ENCODE measurements at places on chromosomes 4 and X.

- no peak for DNase-seq
These were observed 62.7 kb downstream of the TRIM2 start for GRCh38 chr4:153266988-153267387.

DNA sequence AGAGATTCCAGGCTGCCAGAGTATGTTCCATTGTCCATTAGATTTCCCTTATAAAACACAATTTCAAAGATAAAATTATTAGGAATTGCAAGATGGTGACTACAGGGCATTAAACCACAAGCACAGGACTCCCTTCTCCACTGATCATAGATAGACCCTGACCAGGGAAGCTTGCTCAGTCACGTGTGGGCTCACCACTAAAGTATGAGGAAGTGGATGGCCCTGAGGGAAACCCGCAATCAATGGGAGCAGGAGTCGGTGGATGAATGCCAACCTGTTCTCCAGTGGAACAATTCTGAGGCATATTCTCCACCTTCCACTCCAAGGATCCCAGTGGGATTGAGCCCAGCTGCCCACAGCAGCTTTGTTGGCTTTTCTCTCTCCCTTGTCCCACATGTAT lies 515.7 kb downstream of the BCOR start:
- no peak for DNase-seq

- DNase-seq: no peak
These were observed 62.0 kb downstream of the AWAT2 start for GRCh38 chrX:69987691-69988090.

DNA sequence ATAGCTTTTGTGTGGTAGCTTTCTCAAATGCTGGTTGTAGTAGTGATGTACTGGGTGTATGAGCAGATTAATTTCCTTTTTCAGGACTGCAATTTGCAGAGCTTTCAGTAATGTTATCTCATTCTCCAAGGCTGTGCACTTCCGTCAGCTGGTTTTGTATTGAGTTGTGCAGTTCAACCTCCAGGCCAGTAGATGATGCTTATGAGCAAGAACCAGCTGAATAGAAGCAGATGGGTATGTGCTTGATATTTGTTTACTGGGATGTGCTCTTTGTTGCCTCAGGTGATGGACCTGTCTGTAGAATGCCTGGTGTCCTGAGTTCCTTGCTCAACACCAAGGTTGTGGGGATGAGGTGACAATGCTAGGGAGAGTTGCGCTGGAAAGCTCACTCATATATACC lies 462.8 kb downstream of the PCDH18 start:
- DNase-seq: no peak

GRCh38 chr4:72118017-72118416 lies 86.2 kb downstream of the NPFFR2 start:
- DNase-seq: no peak

GRCh38 chr4:40881851-40882250 lies 132.1 kb downstream of the NSUN7 start:
- no peak for DNase-seq

DNA sequence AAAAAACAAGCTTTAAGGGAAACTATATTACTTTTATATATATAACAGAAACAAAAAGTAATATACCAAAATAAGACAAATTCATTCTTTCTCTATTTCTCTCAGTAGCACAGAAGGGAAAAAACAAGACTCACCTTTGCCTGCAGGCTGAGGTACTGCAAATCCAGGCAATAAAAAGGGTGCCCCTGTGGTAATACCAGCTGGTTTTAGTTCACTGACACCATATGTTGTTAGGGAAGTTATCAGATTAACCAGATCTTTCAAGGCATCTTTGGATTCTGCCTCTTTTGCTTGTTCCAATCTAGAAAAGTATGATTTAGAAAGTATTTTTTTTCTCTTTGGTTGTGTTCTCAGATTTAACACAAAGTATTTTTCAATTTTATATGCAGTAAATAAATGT lies 139.8 kb downstream of the WDFY3 start:
- DNase-seq: no peak

- no peak for DNase-seq
These were observed 8.7 kb upstream of the ITGB1BP2 start for GRCh38 chrX:71292669-71293365.

Data from activated CD8-positive, alpha-beta memory T cell treated with anti-CD3 and anti-CD28 coated beads for 24 hours (primary cell).